ENCODE measurements at places on chromosomes 3 and 15.

- no peak for DNase-seq
Measured at GRCh38 chr3:58206406-58207011, 4.3 kb downstream of the DNASE1L3 start.

DNA sequence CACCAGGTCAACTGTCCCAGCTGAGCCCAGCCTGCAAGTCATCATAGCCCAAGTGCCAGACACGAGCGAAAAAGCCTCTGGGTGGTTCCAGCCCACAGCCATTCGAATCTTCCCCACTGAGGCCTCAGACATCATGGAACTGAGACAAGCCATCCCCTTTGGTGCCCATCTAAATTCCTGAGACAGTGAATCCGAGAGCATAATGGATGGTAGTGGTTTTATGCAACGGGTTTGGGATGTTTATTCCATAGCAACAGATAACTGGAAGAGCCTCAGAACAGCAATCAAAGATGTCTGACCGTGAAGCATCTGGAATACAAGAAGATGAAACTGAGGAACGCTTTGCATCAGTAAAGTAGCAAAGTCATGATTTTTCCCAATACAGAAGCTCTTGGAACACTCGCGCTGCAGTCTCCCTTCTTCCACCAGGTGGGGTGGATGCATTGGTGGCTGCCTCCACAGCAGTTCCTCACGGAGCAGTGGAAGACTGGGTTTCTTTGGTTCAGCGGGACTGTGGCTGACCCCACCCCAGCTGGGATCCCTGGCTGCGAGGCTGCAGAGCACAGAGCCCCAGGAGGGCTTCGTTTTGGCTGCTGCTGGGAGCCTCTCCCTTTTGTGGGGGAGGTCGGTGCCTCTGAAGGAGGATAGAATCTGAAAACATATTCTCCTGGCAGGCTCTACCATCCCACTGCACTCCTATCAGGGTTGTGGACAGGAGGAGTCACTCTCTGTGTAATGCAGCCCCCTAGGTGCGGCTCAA, 26.4 kb upstream of the PDE8A start:
- DNase-seq, result peak; percentile 78

GRCh38 chr3:141312354-141313092, 55.8 kb upstream of the ZBTB38 start:
- DNase-seq, result no peak

DNA sequence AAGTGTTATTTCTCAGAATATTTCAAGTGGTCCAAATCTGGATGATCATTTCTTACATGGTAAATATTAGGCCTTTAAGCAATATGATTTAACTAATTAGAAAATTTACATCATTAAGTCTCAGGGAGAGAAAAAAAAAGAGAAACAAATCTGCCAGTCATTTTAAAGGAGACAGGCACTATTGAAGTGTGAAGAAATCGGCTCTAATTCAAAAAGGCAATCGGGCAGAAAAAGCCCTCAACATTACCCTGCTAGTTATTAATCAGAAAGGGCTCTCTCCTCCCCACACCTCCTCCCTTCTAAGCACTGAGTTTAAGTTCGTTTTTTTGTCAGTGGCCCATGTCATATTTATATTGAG, 215.9 kb downstream of the MEIS2 start:
- no peak for DNase-seq

GRCh38 chr15:70636540-70637165, 126.7 kb downstream of the UACA start:
- peak; percentile 93 for DNase-seq

DNA sequence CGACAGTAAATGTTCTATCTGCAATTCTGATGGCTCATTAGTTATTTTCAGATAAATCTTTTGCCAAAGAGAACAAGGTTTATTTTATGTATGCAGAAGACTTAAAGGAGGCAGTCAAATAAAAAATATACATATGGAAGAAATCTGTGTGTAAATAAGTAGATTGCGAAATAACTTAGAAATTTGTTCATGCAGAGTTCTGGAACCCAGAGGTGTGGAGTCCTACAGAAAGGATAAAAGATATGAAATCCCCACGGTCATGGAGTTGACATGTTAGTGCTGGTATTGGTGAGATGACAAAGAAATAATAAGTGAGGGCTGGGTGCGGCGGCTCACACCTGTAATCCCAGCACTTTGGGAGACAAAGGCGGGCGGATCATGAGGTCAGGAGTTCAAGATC, 111.2 kb upstream of the CFAP20DC start:
- no peak for DNase-seq

- peak; percentile 85 for DNase-seq
Measured at GRCh38 chr3:72288955-72289691, 504.2 kb upstream of the PROK2 start.

- DNase-seq, result no peak
Measured at GRCh38 chr15:36903922-36904556, 196.3 kb downstream of the MEIS2 start.

- no peak for DNase-seq
Measured at GRCh38 chr3:113832477-113833164, 6.0 kb upstream of the GRAMD1C start.

DNA sequence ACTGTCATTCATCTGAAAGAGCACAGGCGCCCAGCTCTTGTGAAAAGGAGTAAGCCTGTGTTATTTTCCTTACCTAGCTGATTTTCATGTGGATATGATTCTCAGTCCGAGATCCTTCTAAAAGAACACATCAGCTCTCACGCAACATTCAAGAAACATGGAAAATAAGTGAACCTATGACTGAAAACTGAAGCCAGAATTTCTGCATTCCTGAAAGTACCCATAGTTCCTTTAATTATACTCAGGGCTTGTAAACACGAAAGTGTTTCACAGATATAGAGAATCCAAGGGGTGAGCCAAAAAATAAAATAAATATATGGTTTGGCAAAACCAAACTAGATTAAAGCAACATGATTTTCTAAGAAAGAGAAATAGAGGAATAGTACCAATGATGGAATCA, 100.8 kb upstream of the CHMP2B start:
- no peak for DNase-seq

GRCh38 chr3:129345281-129345680, 66.6 kb downstream of the HMCES start:
- DNase-seq, result no peak

GRCh38 chr3:65334045-65334665, 646.4 kb upstream of the ADAMTS9 start:
- DNase-seq, result peak; percentile 2

DNA sequence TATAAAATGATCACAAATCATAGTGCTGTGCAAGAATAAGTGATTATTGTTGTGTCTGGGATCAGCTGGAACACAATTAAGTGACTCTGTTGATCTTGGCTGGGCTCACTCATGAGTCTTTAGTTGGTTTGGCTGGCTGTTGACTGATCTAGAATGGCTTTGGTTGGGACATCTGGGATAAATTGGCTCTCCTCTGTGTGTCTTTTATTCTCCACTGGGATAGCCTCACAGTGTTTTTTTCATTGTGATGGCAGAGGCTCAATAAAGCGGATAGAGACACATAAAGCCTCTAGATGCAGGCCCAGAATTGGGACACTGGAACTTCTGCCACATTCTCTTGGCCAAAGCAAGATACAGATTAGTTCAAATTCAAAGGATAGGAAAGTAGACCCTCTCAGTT, 735.6 kb downstream of the PDCD6IP start:
- DNase-seq, result no peak

- no peak for DNase-seq
Measured at GRCh38 chr3:33050071-33050653, 46.8 kb downstream of the GLB1 start.

DNA sequence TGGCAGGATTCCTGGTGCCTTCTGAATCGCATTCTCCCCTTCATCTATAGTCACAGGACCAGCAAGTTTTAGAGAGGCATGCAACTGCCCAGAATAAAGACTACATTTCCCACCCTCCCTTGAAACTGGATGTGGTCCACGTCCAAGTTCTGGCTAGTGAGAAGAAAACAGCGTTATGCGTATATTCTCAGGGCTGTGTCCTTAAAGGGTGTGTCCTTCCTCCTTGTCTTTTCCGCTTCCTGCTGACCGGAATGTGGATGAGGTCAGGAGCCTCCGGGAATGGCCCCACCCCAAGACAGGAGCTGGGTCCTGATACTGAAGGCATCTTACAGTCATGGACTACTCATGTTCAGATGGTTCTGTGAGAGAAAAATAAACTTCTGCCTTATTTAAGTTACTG, 20.2 kb downstream of the CHST2 start:
- no peak for DNase-seq

DNA sequence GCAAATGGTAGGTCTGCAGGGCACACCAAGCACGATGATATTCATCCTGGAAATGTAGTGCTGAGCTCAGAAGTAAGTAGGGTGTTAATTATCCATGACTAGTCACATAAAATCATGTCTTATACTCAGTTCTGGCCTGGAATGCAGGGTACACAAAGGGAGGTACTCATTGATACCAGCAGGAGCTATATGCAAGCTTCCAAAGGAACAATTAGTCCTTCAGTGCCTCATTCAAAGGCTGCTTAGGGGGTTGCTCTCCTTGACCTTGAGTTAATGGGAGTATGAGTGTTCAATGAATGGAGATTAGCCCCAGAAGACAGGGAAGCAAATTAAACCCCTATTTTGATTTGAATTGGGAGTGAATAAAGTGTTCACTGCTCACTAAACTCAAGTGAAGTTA, 38.3 kb downstream of the CNTN6 start:
- no peak for DNase-seq

GRCh38 chr15:90610190-90610589, 80.5 kb downstream of the CRTC3 start:
- no peak for DNase-seq

DNA sequence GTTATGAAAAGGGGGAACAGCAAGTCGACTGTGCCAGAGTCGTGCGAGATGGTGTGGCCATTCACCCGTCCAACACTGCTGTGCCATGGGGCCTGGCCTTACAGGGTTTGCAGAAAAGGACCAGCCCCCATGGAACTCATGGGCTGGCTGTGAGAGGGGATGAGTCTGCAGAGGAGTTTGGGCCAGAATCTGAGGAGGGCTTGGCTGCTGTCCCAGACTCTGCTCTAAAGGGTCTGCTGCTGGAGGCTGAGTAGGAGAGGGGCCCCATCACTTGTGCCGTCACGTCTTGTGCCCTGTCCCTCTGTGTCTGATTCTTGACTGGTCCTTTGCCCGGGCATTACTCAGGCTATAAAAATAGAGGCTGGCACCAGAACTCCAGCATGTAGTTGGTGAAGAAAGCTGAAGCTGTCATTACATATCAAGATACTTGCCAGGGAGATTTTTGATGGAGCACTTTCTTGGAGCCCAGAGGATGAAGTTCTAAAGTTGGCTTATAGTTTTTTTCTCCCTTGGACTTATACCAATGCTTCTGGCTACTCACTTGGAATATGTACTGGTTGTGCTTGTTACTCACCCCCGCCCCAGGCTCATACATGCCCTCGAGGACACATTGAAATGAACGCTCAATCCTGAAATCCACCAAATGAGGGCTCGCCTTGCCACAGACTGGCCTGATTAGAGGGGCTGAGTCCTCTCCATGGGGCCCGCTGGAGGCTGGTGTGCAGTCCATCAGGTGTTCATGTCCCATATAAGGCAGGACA, 10.2 kb downstream of the PXYLP1 start:
- DNase-seq, result no peak

DNA sequence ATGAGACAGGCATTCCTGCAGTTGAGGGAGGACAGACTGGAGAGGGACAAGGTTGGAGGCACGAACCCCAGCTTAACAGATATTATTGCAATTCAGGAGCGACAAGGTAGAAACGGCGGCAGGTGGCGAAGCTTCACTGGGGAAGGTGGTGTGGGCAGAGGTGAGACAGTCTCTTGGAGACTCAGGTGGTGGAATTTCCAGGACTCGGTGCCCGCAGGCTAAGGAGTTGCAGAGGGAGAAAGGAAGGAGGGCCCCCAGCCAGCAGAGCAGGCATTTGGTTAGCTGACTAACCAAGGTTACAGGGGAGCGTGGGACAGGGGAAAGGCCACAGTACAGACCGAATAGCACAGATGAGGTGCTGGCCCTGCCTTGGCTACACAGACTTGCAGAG, 3.0 kb downstream of the FAM174B start:
- no peak for DNase-seq

DNA sequence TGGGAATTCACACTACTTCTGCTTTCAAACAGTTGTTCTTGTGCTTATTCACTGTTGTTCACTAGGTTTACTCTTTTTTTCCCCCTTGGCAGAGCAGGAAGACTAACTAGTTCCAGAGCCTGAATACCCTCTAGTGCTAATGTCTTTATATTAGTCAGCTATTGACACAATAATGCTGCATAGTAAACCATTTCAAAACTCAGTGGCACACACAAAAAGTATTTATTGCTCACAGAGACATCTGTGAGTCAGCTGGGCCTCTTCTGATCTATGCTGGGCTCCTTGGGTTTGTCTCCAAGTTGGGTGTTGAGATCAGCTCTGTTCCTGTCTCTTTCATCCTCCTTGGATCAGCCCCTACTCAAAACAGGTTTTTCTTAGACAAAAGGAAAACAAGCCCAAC, 51.1 kb downstream of the RSRC1 start:
- DNase-seq, result no peak

- no peak for DNase-seq
Measured at GRCh38 chr3:140068494-140069017, 133.6 kb downstream of the CLSTN2 start.

- no peak for DNase-seq
Measured at GRCh38 chr3:23712656-23713559, 92.8 kb upstream of the UBE2E1 start.

GRCh38 chr3:21330293-21330692, 420.7 kb downstream of the ZNF385D start:
- no peak for DNase-seq

DNA sequence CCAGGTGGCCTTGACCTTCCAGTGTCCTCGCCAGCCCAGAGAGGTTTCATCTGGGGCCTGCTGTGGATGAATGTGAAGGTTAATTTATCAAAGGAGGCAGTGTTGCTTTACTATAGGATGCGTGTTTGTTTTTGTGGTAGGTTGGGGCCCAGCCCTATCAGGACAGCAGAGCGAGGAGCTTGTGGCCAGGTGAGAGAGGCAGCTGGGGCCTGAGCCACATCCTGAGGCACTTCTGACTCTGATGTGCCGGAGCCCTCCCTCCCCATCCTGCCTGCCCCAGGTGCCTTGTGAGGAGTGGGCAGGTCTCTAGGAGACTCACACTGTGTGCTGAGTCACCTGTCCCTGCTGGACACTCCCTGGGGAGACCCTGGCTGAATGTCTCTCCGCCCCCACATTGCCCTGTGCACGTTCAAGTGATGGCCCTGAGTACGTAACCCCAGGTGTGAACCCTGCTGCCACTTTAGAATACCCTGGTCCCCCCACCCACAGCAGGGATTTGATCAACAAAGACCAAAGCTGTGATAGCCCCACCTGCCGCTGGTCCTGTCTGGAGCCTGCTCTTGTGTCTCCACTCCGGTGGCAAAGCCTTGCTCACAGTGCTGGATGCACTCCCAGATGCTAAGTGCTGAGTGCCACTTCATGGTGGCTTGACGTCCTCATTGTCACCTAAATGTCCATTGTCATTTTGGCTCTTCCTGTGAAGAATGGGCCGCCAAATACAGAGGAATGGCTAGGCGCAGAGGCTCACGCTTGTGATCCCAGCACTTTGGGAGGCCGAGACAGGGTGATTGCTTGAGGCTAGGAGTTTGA, 16.0 kb downstream of the FBLN2 start:
- no peak for DNase-seq

DNA sequence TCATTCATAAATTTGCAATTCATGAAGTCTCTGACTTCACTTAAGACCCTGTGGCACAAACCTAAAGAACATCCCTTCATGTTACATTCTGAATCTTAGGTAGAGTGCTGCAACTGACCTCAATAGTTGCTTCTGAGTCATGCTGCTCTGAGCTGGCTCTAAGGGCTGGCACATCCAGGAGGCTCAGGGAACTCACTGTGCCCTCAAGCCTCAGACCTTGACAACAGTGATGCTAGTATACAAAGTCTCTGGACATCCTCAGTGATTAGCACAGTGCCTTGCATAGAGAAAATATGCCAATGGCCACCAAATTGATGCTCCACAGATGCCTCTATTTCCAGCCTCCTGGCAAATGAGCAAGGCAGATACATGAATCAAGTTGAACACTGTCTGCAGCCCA, 740.9 kb upstream of the LMCD1 start:
- DNase-seq, result no peak
